ENCODE measurements at places on chromosomes 4 and X.

DNA sequence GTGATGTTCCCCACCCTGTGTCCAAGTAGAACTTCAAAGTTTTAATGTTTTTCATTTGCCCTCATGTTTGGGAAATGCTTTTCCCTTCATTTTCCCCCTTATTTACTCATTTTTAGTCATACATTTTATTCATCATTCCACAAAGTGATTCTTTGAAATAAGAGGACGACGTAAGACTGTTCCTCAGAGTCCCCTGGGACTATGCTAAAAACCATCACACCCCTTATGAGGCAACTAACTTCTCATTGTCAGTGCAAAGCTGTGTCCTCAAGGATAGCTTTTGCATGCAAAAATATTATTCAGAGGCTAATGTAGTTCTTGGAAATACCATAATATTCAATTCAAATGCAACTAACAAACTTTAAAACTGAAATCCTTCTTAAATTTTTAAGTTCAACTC is 14.8 kb upstream of the ADGRG2 start:
- no peak for DNase-seq

DNA sequence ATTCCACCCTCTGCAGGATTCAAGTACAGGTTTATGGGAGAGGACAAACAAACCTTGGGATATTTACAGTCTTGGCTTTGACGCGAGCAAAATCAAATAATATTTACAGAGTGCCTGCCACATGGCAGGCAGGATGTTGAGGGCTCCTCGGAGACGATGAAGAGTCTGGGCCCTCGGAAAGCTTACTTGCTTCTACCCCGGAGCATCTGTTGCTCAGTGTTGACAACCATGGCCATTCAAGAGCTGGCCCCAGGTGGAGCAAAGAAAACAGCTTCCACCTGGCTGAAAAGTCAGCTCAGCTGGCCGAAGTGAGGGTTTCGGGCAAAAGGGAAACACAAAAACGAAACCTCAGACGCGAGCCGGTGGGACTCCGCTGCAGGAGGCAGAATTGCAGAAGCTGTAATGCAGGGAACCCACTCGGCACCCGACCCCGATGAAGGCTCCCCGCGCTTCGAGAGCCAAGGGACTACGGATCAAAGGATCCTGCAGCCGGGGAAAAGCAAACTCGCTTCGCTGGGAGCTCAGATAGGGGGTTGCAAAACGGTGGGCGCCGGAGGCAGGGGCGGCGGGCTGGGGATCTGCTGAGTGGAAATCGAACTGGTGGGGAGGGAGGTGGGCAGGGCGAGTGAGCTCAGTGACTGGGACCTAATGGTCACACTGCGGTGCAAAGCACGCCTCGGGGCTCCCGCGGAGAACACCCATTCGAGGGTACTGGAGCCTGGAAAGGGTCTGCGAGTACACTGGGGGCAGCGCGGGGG is 805 bp downstream of the ATP8A1 start:
- peak; percentile 11 for DNase-seq

GRCh38 chrX:47697181-47697580 is 38.2 kb upstream of the UXT start:
- DNase-seq = no peak

DNA sequence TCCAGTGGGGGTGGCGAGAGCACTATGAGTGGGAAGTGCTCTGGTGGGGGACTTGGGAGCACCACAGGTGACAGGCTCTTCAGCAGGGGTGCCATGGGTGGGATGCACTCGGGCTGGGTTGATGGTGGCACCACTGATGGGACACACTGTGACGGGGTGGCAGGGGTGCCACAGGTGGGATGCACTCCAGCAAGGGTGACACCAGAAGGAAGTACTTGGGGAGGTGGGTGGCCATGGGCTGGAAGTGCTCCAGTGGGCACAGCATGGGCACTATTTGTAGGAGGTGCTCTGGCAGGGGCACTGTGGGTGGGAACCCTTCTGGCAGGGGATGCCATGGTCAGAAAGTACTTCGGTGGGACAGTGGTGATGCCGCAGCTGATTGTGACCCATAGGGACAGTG is 346.6 kb downstream of the CFAP47 start:
- DNase-seq = no peak

GRCh38 chrX:50635817-50636365 is 165.3 kb upstream of the DGKK start:
- DNase-seq = no peak

DNA sequence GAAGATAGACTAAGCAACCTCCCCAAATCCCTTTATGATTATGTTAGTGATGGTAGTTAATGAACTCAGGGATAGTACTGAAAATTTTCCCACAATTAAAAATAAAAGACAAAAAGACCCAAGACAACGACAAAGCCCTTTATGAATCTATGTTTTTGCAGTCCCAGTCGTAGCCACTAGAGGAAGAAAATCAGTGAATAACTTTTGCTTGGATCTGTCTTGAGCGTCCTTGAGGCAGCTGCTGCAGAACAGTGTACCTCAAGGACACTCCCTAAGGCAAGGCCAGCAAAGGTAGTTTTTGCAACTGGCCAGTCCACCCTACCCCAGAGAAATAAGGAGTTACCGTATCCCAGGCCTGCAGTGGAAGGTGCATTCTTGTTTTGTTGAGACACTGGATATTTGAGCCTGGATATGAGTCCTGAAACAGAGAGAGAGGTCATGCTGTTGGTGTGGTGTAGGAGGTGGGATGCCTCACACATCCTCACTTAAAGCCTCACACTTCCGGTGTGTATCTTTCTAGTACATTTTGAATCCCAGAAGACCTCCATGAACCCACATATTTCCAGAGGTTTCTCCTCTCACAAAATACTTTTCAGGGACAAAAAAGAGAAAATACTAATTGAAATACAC is 8.7 kb upstream of the TIMM8A start:
- no peak for DNase-seq

GRCh38 chr4:133555671-133556070 is 406.6 kb downstream of the PCDH10 start:
- DNase-seq = no peak

DNA sequence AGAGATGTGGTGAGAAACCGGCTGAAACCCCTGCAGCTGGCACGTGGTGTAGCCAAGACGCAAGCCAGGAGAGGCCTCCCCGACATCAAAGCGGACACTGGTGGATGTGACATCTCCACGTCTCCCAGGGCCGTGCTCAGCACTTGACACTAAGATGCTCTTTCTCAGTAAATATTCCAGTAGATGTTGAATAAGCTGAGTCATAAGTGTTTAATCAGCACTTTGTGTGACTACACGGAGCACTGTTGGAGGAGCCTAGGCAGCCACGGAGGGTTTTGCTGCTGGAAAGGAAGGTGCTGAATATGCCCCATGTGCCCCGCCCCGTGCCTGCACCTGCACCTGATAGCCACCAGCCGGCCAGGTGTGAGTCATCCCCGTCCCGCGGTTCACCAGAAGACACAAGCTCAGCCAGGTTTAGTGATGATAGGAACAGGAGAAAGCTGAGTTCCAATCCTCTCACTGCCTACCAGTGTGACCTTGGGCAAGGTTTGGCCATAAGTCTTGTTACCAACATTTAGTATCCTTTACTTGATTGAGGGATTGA is 29.0 kb upstream of the C4orf50 start:
- DNase-seq = no peak
